ENCODE measurements at places on chromosomes 7 and 10.

DNA sequence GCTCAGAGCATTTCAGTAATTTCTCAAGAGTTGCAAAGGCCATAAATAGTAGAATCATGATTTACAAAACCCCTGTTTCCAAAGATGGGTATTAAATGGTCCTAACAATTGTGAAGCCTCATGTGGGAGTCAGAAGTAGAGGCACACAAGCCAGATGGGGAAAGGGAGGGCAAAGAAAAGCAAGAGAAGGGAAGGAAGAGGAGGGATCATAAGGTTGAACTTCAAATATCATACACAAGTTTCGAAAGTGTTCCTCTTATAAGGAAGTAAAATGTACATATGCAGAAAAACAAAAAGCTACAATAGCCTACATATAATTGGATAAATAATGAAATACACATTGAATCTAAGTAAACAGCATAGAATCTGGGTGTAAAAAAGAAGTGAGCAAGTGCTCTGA lies 6.0 kb downstream of the LIPN start:
- no peak for DNase-seq

DNA sequence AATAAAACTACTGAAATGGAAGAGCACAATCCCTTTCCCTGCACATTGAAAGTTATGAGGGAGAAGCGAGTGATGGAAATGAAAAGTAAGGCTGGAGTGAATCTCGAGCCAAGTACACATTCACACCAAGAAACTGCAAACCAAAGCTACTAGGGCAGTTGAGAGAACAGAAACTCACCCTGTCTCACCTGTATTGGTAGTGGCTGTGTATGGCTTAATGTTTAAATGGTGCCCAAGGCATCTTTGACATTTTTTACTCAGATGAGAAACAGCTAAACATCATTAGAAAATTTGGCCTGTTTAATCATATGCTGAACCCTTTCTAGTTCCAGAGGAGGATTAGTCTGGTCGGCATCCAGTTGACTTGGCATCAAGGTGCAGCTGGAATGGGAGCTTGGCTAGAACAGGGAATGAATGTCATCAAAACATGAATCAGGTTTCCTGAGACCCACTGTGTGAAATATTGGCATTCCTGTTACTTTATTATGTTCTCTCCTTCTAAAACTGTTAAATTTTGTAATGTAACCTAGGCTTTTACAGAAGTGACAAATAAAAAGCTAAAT lies 840.8 kb downstream of the GRM8 start:
- DNase-seq = peak; percentile 9

GRCh38 chr10:104387130-104387888 lies 33.7 kb downstream of the CFAP58 start:
- DNase-seq = peak; percentile 4

DNA sequence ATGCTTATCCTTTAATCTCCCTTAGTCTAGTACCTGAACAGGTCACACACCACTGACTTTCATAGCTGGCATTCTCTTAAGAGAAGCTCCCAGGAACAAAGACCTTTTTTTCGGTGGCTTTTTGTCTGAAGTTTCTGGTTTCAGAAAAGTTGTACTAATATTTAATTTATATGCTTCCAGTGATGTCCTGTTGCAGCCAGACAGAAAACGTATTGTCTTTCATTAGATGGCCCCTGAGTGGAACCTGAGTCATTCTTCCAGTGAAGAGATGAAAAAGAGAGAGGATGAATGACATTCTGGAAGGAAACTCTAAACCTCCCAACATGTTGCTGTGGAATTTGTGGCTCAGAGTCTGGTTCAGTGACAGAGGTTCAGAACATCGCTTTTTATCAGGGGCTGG lies 274.8 kb upstream of the TAC1 start:
- DNase-seq = no peak

GRCh38 chr10:79029478-79030390 lies 39.0 kb upstream of the ZMIZ1 start:
- DNase-seq = no peak

GRCh38 chr10:58177362-58177947 lies 90.2 kb downstream of the IPMK start:
- DNase-seq = peak; percentile 60

DNA sequence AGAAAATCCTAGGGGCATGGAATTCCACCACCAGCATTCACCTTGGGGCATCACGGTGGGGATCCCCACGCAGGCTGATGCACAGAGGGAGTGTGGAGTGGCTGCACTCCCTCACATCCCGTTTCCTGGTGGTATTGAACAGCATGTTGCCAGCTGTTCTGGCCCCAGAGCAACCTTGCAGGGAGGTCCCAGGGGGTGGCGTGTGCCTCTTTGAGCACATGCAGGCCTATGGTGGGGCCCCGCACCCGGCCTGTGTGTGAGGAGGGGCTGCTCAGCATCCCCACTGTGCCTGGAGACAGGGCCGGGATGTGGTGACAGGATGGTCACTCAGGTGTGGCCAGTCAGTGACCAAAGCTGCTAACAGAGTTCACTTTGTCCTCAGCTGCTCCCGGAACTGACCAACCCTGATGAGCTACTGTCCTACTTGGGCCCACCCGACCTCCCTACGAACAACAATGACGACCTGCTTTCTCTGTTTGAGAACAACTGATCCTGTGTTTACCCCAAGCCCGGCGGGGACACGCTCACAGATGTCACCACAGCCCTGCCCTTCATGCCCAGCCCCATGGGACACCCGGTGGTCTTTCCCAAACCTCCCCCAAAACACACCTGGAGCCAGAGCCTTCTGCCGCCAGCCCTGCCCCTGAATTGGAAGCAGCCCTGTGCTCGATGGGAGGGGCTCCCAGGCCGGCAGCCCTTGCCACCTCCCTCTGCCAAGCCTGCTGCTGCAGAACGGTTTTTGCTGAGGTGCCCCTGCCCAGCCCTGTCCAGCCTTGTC lies 18.7 kb downstream of the ZMIZ2 start:
- DNase-seq = no peak

GRCh38 chr10:5400468-5401240 lies 4.0 kb downstream of the TUBAL3 start:
- DNase-seq = no peak

- DNase-seq = no peak
These were observed 146.8 kb downstream of the PCLO start for GRCh38 chr7:83015916-83016315.

GRCh38 chr7:11486271-11486670 lies 345.7 kb downstream of the THSD7A start:
- DNase-seq = peak; percentile 17

DNA sequence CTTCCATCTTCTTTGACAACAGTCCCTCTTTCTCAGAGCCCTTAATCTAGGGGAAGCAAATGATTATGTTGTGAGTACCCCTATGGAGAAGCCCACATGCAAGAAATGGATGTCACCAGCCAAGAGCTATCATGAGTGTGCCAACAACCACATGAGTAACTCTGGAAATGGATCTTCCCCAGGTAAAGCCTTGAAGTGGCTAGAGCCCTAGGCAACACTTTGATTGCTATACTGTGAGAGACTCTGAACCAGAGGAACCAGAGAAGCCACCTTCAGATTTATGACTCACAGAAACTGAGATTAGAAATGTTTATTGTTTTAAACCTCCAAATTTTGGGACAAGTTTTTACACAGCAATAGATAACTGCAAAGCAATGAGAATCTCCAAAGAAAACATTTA lies 60.9 kb upstream of the COL1A2 start:
- DNase-seq = no peak

DNA sequence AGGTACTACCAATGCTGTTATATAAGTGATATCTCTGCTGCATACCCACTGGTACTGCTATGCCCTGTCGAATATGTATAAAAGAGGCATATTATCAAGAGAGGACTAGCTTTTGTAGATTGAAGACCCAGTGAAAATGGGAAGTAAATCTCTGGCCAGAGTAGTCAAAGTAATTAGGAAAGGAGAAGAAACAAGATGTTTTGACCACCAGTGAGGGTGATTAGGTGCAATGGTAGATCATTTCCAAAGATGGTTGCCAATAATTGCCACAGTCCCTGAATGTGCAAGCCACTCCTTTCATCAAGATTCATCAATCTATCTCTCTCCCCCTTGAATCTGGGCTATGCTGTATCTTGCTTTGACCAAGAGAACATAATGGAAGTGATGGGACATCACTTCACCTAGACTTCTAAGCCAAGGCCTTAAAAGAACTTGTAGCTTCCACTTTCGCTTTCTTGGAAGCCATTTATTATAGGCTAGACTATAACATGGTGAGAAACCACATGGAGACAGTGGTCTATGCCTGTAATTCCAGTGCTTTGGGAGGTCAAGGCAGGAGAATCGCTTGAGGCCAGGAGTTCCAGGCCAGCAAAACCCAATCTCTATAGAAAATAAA lies 52.6 kb upstream of the ST8SIA6 start:
- DNase-seq = no peak

DNA sequence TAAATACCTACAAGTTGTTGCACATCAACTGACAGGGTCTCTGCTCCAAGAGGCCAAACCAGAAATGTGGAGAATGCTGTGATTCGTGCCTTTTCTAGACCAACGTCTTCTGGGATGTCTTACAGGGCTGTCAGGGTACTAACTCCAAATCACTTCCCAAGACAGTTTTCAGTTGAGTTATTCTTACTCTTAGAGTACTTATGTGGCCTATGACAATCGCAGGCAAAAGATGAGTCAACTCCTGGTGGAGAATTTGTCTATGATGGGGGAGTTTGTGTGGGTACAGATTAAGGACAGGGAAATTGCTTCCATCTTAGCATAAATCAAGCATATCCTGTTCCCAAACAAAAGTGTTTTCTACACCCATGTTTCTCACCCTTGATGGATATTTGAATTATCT lies 734.8 kb downstream of the TNS3 start:
- DNase-seq = peak; percentile 5

GRCh38 chr7:50145801-50146338 lies 52.8 kb upstream of the ZPBP start:
- no peak for DNase-seq

GRCh38 chr10:99393683-99394082 lies 36.7 kb downstream of the GOT1 start:
- DNase-seq = peak; percentile 13

DNA sequence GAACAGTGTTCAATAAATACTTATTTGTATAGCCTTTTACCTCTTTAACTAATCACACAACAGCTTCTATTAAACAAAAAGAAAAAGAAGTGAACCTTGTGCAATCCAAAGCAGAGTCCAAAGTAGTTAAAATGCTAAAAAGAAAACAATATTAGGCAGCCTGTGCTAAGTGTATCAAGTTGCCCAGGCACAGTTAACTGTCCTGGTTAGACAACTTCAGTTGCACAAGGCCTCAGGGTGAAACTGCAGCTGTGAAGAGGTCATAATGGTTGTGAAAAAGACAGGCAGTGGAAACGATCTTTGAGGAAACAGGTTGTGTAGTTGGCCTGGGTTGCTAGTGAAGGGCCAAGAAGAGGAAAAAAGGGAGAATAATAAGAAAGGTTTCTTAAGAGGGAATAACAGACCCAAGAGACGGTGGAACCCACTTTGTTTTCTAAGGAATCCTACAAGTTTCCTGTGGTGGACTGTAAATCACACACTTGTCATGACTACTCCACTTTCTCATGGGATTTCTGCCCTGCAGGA lies 6.0 kb upstream of the CROT start:
- no peak for DNase-seq

DNA sequence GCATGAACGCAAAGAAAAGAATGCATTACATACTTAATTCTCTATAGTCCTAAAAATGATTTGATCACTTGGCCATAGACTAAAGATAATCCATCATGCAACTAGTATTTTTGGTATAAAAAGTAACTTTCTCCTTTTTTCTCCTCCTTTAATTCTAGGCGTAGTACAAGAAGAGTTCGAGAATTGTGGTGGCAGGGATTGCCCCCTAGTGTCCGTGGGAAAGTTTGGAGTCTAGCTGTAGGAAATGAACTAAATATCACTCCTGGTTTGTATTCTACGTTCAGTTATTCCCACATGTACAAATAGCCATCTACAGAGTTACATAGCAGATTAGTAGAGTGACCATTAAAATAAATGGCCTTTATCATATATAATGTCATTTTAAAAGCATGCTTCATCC lies 45.5 kb upstream of the HELLS start:
- peak; percentile 39 for DNase-seq

GRCh38 chr7:139771001-139771956 lies 6.5 kb downstream of the HIPK2 start:
- DNase-seq = peak; percentile 96

DNA sequence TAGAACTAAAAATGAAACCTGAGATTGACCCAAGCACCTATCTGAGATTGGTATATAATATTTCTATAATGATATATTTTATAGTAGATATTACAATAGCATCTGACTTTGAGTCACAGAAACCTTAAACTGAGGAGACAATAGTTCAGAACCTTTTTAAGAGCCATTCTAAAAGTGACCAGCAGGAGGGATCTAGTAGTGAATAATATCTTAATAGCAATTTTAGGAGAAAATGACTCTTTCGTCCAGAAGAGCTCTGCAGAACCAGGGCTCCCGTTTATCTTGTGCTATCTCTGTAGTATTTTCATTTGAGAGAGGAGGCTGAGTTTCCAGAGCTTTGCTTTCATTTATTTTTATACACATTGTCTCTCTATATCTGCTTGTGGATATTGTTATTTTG lies 68.1 kb downstream of the PODXL start:
- DNase-seq = peak; percentile 60
